Sigmoid colon (tissue), 7 donors: ENCODE measurements at places on chromosomes 4 and X. TPM values are rescaled to one million over a fixed set of nuclear protein-coding genes. Genes with fewer than 3 reads are reported as not detected.

DNA sequence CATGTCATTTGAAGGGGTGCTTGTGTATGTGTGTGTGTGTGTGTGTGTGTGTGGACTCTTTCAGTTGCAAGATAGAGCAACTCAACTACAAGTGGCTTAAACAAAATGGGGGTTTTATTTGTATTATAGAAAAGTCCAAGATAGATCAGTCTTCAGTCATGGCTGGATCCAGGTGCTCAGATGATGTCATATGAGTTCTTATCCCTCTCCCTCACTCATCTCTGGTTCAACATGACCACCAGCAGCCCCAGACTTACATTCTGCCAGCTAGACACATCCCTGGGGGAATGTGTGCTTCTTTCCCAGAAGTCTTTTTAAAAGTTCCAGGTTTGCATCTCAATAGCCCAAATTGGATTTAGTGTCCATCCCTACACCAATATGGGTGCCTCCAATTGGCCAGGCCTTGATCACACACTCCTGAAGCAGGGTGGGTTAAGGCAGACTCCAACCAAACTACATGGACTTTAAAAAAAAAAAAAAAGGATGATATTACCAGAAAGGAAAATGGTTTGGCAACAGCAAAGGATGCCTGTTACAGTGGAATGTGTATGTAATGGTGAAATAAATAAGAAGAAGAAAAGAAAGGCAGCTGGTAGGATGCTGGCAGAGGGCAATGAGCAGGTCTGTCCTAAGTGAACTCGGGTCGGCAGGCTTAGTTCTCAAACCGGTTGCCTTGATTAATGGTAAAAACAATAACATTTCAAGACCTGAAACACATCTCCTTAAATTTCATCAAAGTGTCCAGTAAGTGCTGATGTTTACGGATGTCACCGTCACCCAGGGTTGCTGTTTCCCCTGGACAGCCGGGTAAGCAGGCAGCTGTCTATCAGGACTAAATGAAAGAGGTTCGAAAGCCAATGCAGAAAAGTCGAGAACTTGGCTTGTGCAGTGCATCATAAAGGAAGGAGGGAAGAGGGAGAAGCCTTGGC is 107.7 kb downstream of the SMIM20 start:
- no peak for DNase-seq

Gene RAI2
- 24.6 TPM for polyA plus RNA-seq

GRCh38 chr4:82430964-82431745 is 765 bp downstream of the ENOPH1 start:
- DNase-seq, result no peak

DNA sequence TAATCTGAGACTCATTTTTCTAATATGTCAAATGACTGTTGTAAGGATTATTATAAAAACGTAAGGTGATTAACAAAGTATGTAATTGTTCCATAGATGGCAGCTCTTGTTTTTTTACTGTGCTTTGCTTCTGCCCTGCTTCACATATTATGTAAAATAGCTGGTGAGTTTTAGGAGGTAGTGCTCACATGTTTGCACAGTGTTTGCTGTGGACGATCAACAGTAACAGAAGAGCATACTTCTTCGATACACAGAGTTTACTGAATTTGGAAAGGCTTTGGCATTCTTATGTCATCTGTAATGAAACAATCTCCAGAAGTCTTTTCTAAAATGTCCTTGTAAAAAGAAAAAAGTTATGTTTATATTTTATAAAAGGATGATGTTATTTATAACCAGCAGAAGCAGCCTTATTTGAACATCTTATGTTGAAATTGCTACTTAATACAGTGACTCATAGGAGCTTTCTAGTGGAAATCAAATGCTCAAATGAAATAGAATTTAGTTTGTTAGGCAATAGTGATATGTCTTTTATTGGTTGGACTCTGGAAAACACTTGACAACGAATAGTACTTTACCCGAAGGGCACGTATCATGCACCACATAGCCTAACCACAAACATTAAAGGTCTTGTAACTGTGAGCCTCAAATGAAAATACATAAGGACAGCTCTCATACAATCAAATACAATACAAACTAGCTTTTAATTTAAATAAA is 1.9 kb upstream of the MTTP start:
- DNase-seq, result no peak

- no peak for DNase-seq
Measured at GRCh38 chr4:54224996-54225597, 4.0 kb upstream of the PDGFRA start.

DNA sequence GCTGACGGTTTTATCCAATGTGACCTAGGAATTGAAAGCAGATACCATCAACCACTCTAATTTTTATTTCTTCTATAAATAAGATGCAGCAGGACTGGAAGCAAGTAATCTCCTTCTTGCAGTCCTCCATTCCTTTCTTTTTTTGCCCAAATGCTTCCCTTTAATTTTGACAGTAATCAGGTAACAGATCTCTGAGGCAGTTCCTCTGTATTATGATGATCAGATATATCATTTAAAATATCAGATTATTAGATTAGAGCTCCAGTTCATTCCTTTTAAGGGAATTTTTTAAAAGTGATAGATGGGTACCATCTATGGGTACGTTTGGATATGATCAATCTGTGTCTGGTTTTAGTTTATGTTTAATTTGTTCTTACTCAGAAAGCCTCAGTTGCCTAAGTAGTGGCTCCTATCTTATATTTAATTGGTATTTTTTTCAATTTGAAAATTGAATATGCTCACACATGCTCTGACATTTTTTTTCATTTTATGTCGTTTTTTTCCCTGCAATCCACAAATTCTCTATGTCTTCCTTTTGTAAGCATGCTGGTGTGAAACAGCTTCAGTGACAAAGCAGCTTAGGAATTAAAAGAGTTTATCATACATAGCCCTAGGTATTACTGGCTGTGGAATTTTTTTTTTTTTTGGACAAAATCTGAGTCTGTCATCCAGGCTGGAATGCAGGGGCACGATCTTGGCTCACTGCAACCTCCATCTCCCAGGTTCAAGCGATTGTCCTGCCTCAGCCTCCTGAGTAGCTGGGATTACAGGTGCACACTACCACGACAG is 73.7 kb upstream of the ANK2 start:
- DNase-seq, result no peak

- peak; percentile 71 for DNase-seq
Measured at GRCh38 chr4:120694973-120695372, 227.6 kb downstream of the PRDM5 start.

- DNase-seq, result no peak
Measured at GRCh38 chr4:176134670-176135069, 60.7 kb downstream of the SPATA4 start.

DNA sequence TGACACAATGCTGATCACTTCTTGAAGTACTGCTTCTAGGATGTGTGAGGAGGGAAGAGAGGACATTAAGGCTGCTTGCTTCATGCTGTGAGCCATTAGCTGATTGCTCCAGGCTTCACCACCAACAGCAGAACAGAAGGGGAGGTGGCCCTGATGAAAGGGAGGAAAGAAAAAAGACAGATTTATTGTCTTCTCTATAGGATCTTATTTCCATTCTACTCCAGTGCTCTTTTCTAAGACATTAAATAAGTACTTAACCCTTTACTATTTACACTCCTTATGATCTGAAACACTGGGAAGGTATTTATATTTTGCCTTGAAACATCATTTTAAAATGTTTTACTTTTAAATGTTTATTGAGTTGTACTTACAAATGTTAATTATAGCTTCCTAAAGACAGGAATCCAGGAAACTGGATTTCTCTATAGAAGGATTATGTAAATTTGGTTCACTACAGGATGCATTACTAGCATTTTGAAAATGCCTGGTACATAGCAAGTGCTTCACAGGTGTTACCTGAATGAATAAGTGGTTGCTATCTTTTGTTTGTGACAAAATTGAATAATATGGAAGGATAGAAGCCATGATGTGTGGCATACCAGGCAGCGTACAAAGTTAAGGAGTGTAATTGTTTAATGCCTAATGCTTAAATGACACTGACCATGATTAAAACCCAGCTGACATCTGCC is 680.9 kb upstream of the ATOH1 start:
- no peak for DNase-seq

GRCh38 chr4:187744911-187745310 is 250.7 kb upstream of the ZFP42 start:
- no peak for DNase-seq

DNA sequence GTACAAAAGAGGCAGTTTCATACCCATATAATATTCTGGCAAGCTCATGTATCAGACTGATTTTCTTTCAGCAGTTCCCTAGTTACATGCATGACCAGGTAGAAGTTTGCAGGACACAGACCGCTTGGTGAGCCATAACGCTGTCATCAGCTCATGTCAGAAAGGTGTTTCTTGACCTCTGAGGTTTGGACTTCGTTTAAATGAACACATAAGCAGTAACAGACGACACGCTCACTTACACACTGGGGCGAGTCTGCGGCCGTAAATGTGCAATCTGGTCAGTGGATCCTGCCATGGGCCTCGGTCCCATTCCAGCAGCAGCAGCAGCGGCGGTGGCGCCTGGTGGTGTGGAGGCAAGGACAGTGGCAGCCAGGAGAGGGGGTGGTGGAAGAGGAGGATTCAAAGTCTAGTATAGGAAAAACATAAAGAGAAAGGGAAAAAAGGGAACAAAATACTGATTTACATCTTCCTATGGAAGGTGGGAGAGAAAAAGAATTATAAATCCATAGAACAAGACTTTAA is 111.9 kb upstream of the CBR4 start:
- no peak for DNase-seq

Gene ASB9
- polyA plus RNA-seq, result 3.7 TPM

GRCh38 chr4:56656346-56656643 is 24.8 kb downstream of the HOPX start:
- DNase-seq, result no peak

GRCh38 chr4:162061214-162061613 is 102.6 kb downstream of the FSTL5 start:
- no peak for DNase-seq

- no peak for DNase-seq
Measured at GRCh38 chr4:110364911-110365520, 110.9 kb upstream of the ENPEP start.

Gene HERC5
- 5.0 TPM for polyA plus RNA-seq

DNA sequence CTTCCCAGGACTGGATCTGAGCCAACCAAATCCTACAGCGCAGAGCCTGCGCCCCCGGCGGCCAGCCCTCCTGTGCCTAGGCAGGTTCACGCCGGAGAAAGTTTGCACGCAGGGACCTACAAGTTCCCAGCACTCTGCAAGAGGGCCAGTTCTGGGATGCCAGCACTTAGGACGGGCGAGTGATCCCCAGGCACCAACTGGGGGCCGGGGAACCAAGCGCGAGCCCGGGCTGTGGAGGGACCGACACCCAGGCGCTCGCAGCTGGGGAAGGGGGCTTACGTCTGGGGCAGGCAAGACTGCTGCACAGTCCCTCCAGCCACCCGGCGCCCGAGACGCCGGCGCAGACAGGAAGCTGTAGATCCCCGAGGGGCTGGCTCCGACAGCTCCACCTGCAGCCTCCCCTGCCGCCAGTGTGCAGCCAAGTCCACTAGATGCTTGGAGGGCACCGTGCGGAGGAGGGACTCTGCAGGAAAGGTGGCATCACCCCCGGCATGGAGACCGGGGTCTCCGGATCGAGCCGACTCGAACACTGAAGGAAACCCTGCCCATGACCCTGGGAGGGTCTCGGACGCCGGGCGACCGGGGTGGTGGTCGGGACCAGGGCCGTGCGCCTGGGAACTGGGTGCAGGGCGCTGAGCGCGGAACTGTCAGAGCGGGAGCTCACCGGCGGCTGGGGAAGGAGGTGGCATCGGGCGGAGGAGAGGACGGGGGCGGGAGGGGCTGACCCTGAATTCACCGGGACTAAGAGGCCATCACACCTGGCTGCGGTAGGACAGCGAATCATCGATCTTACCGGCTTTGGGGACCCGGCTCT is 566 bp downstream of the CORIN start:
- DNase-seq, result peak; percentile 68

DNA sequence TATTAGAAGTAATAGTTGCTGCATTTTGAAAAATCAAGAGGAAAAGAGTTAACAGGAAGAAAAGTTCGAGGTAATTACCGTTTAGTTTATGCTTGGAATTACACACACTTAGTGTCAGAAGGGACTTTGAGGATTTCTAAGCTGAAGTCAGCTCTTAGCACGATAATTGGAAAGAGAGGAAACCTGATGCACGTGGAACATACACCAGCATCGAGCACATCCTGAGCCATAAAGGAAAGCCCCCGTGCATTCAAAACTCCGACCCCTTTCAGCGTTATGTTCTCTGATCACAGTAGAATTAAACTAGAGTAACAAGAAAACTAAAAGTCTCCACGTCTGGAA is 400 bp upstream of the PAQR3 start:
- DNase-seq, result no peak

DNA sequence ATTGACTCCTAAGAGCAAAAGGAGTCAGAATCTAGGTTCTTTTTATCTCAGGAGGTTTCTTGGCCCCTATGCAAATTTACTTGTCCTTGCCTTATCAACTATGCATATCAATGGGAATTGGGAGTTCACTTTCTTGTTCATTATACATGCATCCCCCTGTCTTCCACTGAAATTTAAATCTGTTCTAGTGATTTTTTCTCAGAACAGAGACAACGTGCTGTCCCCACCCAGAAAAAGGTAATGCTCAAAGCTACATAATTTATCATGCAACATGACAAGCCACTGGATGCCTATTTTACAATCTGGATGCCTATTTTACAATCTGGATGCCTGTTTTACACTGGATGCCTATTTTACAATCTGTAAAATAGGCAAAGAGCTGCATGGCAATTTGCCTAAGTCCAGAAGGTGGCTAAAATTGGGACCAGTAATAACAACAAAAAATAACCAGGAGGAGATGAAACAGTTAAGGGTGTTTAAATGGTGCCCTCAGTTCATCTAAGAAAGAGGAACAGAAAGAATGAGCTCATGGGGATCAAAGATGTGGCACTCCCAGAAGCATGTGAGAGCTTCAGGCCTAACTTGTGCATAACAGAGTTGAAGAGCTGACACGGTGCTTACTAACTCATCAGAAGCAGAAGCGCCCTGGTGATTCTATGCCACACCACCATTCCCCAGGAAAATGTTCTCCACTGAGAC is 537.8 kb upstream of the BOD1L1 start:
- DNase-seq, result no peak

DNA sequence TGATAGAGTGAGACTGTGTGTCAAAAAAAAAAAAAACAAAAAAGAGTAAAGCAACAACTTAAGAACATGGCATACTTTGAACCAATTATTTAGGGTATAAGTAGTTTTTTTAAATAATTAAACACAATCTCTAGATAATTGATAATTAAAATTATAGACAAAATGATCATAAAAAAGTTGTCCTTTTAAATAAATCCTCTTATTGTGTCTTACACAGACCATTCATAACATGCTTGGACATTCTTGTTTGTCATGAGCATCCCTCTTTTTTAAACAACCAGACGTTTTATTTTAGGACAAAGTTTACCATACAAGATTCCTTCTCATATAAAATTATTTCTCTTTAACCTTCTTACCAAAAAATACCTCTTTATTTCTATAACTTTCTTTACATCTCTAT is 35.1 kb downstream of the SPCS3 start:
- no peak for DNase-seq

Gene CD40LG
- polyA plus RNA-seq, result not detected

Gene DMP1
- polyA plus RNA-seq, result not detected

Gene GAGE13
- polyA plus RNA-seq, result not detected

DNA sequence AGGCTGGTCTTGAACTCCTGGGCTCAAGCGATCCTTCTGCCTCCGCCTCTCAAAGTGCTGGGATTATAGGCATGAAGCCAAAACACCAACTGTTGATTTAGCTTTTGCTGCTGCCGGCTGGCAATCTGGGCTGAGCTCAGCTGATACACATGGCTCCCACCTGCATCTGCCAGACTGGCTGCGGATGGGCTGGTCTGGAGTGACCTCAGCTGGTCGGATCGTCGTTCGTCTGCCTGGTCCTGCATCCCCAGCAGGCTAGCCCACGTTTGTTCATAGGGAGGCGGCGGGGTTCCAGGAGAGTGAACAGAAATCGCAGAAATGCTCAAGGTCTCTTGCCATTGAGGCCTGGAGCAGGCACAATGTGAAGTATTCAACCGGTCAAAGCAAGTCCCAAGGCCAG is 74.4 kb upstream of the DDX3X start:
- no peak for DNase-seq
